ENCODE measurements at places on chromosomes 5 and 9.

GRCh38 chr5:80139466-80139972 is 104.4 kb downstream of the THBS4 start:
- no peak for DNase-seq

- DNase-seq: no peak
These were observed 127.5 kb downstream of the PPP2R2B start for GRCh38 chr5:146751054-146751453.

DNA sequence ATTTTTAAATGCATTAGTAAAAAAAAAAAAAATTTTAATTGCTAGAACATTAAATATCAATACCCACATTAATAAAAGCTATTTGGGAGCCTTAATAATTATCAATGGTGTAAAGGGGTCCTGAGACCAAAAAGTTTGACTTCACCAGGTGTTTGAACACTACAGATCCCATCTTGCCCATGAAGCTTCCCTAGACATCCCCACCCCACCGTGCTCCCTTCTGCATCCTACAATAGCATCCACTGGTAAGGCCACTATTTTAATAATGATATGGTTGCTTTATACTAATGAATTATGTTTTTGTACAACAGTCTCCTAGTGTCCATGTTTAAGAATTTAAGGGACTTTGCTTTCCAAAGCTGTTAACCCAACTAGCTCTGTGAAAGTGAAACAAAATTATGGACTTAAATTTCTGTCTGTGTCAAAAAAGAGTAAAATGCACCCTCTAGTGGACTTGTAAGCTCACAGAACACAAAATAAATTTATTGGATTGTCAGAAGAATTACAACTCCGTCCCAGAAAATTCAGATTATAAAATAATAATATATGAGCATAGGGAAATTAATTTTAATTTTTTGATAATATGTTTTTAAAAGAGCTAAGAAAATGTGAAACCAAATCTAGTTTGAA is 76.0 kb downstream of the ARL15 start:
- DNase-seq: no peak

DNA sequence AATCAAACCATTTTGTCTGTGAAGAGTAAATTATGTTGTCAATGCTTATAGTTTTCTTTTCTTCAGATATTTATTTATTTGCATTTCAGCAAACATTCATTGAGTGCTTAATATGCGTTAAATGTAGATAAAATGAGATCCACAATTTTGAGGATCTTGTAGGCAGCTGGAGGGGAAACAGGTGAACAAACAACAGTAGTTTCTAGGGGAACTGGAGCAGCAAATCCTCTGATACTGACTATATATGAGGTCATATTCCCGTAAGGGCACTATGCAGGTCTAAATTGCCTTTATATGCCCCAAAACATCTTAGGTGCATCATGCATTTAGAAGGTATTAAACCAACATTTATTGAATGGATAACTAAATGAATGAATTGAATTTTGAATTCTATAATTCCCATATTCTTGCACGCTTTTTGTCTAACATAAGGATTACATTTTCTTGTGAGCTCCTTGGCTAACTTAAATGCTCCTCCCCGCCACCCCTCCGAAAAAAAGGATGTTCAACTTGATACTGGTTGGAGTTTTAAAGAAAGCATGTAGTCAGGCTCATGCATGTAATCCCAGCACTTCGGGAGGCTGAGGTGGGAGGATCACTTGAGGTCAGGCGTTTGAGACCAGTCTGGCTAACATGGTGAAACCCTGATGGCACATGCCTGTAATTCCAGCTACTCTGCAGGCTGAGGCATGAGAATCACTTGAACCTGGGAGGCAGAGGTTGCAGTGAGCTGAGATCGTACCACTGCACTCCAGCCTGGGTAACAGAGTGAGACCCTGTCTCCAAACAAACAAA is 299.8 kb downstream of the TMEM38B start:
- no peak for DNase-seq

- no peak for DNase-seq
These were observed 343.9 kb downstream of the NFIB start for GRCh38 chr9:13970018-13970417.

GRCh38 chr5:80189201-80189600 is 66.6 kb downstream of the SERINC5 start:
- DNase-seq: no peak

GRCh38 chr5:89395111-89395510 is 512.1 kb upstream of the MEF2C start:
- no peak for DNase-seq

DNA sequence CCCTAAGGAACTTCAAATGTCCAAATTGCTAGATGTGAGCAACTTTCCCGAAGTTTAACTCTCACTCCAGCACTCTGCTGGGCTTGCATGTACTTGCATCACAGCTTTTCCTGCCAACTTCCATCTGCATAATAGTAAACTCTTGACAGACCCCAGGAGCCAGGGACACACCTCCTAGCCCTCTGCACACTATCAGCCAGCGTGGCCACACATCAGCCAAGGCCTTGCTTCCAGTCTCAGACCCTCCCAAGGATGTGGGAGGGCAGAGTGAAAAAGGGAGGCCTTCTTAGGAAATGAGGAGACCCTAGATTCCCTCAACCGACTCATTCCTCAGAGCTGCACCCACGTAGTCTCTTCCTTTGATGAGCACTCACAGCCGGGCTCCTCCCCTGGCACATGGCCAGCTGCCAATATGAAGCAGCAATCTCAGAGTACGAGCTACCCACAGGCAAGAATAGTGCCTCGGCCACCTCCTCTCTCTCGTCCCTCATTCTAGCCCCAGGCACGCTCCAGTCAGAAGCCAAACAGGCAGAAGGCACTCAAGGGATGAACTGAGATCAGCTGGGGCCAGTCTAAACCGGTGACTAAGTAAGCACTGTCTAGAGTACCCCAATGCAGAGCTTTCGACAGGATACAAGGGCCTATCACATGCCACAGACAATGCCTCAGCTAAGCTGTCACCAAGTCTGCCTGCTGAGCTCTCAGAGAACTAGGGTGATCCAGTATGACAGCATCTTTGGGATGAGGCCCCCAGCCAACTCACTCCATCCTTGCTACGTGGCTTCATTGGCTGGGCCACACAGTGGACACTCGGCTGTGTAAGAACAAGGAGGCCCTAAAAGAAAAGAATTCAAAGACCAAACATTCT is 2.3 kb downstream of the P4HA2 start:
- DNase-seq: peak; percentile 28

DNA sequence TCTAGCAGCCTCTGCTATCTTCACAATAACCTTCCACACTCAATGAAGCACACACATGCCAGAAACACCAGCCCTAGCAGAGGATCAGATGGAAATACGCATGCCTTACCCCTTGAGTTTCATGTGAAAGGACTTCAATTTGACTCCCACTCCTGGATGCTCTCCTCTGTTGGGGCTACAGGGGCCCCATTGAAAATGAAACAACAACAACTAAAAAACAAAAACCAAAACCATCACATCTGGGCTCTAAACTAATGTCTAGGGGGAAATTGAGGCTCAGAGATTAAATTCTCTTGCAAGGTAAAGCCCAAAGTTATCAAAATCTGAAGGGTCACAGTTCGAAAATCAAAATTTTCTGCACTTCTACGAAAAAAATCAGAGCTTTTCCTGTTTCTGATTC is 7.9 kb upstream of the RFESD start:
- DNase-seq: no peak

DNA sequence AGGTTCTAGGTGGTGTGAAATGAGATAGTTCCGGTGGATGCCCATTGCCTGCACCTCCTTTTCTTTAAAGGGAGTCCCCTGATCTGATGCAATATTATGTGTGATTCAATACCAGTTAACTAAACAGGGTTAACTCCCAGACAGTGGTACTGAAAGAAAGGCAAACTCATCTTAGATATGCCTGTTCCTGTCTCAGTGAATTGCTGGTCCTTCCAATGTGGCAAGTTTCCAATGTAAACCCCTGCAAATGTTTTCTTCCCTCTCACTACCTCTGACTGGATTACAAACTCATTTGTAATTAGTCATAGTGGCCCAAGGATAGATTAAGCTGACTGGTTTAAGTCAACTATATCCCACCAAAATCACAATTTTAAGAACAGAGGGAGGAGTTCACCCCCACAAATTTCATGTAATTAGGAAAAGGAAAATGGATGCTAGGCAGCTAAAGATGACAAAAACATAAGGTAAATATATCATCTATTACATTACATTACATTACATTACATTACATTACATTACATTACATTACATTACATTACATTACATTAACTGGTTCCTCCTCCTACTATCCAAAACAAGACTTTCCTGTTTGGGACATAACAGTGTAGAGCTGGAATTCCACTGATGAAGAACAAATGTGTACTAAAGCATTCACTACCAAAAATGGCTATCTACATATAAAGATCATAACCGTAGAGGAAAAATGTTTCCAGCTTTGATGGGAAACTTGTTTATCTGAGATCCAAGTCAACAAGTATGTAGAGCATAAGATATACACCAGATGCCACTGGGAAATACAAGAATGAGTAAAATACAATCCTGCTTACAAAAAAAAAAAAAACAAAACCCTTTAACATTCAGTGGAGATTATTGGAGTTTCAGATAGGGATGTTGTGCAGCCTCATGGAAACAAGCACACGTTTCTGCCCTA is 121.5 kb upstream of the SNX2 start:
- no peak for DNase-seq

DNA sequence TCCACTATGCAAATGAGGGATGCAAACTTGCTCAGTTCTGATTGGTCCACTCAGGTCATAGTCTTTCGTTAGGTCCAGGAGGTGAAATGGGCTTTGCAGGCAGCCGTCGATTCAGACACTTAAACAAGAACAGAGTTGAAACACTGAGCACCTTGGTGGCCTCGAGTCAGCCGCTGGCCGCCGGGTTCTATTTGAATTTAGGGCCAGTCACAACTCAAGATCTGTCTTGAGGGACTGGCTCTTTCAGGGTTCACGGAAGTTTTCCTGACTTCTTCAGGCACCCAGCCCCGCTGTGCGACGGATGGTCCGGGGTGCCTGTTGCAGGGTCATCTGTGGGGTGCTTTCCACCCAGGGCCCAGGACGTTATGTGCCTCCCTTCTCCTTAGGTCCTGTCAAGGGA is 412.8 kb upstream of the IRX4 start:
- no peak for DNase-seq

GRCh38 chr5:76082772-76083554 is at the start of gene SV2C:
SV2C (plus strand) TSS chr5:76083383; CDS start chr5:76131751, 48,368 bp downstream.
- DNase-seq: peak; percentile 52

GRCh38 chr5:90473396-90474234 is 956 bp downstream of the MBLAC2 start:
- DNase-seq: peak; percentile 22

DNA sequence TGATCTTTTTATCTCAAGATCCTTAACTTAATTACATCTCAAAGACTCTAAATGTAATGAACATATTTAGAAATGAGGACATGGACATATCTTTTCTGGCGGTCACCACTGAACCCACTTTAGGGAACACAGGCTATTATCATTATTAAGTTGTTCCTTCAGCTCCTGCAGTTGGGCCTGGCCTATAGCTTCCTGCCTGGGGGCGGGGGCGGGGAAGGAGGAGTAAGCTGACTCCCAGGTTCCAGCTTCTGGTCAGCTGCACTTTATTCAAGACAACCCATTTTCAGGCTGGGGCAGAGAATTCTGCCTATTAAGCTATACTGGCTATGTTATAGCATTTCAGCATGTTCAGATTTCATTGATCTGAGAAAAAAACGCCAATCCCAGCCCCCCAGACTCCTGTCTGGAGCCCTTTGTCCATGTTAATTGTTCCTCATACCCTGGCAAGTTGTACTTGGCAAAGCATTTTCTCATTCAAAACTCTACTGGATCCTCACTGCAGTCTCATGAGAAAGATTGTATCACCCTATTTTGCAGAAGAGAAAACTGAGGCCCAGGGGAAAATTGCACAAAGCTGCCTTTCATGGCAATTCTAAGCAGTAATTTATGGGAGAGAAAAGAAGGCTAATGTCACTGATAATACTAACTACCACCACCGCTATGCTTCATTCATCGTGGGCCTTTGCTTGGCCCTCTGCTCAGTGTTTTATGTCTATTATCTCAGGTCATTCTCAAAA is 25.1 kb downstream of the COL15A1 start:
- no peak for DNase-seq

- peak; percentile 25 for DNase-seq
These were observed 296.5 kb downstream of the ARHGAP26 start for GRCh38 chr5:143066556-143067281.

GRCh38 chr9:34334337-34334824 is 5.0 kb downstream of the NUDT2 start:
- DNase-seq: no peak

DNA sequence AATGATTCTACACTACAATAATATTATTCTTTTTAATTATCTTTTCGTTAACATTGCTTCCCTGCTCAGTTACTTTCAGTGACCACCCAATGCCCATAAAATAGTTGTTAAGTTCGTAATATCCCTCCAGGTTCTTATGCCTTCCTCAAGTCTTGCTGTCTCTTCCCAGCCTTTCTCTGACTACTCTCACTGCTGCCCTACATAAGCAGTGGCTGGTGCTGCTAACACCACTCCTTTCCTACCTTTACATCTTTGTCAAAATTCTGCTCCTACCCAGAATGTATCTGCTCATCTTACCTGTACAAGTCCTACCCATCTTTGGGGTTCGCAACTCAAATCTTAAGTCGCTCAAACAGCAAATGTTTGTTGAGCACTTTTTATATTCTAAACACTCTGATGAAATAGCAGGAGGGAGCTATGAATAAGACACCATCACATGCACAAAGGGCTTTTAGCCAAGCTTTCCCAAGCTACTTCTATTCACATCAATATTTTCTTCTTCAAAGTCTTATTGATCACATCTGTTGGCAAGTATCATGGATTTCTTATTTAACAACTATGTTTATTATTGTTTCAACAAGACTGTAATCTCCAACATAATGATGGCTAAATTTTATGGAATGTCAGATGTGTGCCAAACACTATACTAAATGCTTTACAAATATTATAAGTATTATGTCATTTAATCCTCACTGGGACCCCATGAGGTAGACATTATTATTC is 29.5 kb downstream of the SLC25A46 start:
- DNase-seq: no peak

GRCh38 chr9:80070071-80070742 is 498.4 kb downstream of the TLE4 start:
- DNase-seq: no peak

DNA sequence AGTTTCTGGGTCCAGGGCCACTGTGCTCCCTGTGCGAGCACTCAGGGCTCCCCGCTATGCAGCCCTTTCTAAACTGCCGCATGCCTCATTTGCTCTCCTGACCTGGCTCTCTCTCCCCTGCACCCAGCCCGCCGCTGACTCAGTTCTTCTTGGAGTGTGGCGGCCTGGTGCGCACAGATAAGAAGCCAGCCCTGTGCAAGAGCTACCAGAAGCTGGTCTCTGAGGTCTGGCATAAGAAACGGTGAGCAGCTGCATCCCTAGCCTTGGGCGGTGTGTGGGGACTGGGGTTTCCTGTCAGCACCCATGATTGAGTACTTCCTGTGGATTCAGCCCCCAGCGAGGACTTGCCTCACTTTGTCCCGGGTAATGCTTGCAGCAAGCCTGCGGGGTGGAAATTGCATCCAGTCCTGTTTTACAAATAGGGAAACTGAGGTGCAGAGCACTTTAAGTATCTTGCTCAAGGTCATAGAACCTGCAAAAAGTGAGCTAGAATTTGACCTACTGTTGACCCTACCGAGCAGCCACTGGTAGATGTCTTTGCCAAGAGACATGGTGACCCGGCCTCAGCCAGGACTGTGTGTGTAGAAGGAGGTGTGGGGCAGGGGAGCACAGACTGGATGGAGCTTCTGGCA is 27.9 kb downstream of the USP20 start:
- DNase-seq: peak; percentile 78

Data from activated naive CD8-positive, alpha-beta T cell treated with anti-CD3 and anti-CD28 coated beads for 36 hours (primary cell).